ENCODE measurements at places on chromosomes 11 and 22.

DNA sequence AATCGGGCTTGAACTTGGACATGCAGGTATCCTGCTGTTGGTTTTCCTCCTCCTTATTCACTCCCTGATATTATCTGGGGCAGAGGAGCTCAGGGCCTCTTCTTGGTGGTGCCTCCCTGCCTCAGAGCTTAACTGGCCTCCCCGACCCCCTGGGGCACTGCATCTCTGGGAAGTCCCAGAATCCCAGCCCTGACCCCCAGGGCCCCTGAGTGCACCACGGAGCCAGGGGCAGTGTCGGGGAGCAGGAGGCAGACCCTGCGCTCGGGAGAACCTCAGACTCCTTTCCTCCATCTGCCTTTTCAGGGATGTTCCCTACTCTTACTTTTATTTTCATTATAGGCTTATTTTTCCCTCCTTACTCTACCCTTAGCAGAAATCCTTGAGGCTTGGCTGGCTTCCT is 537.0 kb downstream of the BRD1 start:
- no peak for DNase-seq

- no peak for DNase-seq
These were observed 125.9 kb upstream of the SYT13 start for GRCh38 chr11:45412051-45412471.

- DNase-seq, result no peak
These were observed 36.2 kb downstream of the SERPINH1 start for GRCh38 chr11:75598264-75598663.

GRCh38 chr22:33188326-33188725 is 130.1 kb upstream of the SYN3 start:
- no peak for DNase-seq

GRCh38 chr22:44025171-44026065 is 1.3 kb downstream of the PARVB start:
- DNase-seq, result peak; percentile 22

DNA sequence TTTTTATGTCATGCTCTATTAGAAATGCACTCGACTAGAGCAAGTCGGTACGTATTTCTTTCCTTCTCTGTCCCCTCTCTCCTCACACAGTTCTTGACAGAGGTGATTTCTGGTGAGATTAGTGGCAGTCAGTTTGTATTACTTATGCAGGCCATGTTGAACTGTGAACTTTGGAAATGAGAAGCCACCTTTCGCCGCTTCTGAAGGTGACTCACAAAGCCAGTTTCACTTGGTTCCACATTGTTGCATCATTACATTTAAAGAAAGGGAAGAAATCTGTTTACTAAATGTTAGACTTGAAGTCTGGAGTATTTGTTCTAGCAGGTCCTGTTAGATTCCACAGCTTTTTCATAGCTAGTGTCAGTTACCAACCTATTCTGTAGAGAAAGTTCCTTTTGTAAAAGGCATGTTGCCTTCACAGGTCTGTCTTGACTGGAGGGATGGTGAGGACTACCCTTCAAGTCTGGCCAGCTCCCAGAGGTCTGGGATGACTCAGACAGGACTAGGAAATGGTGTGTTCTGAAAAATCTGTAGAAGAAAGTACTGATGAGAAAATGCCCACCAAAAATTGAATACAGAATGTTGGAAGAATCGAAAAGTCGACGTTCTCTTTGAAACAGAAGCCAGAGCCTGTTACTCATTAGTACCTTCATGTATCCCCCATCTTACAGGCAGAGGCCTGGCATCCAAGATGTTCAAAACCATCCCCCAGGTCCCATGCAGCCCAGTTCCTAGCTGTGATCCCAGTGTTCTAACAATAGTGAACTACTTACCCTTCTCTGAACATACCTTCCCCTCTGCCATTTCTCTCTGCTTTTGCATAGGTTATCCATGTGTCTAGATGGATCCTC is 181.4 kb downstream of the DBX1 start:
- no peak for DNase-seq

GRCh38 chr11:134504146-134504905 is 92.3 kb upstream of the B3GAT1 start:
- no peak for DNase-seq

- DNase-seq, result peak; percentile 51
These were observed 4.3 kb downstream of the SBF1 start for GRCh38 chr22:50470491-50470890.
